ENCODE measurements at places on chromosomes 2 and 18.

- DNase-seq = no peak
Observed at GRCh38 chr2:3126911-3127621, 250.6 kb downstream of the EIPR1 start.

DNA sequence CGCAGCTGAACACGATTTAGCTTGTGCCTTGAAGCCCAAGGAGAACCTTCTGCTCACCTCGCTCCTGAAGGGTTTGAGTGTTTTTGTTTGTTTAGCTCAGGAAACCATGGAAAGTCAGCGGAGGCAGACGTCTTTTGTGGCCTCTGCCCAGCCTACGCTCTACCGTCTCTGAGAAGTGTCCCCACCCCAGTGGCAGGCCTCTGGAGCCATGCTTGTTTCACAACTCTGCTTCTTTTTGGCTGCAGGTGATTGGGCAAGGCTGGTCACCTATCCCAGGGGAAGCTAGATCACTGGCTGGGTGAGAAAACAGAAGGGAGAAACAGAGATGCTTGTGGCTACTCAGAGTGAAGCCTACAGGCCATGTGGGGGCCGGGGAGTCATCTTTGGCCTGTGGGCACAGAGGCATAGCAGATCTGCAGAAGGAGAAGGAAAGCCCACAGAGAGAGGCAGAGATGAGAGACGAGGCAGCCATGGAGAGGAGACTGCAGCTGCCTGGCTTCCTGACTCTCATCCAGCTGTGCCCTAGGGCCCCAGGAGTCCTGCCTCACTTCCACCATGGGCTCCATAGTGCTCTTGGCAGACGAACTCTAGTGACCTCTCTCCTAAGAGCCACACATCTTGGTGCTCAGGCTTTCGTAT is 50.1 kb downstream of the CIB4 start:
- no peak for DNase-seq

- DNase-seq = no peak
Observed at GRCh38 chr18:51523671-51524070, 326.2 kb upstream of the MEX3C start.

DNA sequence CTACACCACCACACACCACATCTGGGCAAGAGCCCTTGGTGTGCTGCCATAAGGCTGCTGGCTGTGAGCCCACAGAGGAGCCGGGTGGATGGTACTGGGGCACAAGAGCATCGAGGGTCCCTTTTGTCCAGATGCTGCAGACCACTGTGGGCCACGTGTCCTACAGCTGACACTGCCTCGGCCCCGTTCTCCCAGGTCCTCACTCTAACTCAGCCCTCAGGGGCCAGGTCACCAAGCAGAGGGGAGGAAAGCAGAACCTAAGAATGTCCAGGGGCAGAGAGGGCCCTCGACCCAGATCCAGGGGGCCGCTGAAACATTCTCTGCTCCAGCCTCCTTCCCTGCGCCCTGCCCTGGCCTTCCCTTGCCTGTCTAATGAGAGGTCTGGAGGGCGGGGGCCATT is 91.7 kb upstream of the ASB18 start:
- no peak for DNase-seq

DNA sequence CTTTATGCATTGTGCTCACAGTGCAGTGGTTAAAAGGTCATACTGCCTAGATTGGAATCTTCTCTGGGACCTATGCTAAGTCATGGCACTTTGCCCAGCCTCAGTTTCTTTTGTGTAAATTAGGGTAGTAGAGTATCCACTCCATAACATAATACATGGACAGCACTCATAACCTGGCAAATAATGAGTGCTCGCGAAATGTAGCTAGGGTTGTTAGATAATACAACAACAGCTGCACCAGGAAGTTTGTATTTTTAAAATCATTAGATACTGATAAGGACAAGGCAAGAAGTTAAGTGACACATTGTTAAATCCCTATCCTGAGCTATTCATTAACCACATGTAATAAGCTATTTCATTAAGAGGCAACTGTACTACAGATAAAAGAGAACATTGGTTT is 13.8 kb upstream of the PLA2R1 start:
- DNase-seq = no peak

DNA sequence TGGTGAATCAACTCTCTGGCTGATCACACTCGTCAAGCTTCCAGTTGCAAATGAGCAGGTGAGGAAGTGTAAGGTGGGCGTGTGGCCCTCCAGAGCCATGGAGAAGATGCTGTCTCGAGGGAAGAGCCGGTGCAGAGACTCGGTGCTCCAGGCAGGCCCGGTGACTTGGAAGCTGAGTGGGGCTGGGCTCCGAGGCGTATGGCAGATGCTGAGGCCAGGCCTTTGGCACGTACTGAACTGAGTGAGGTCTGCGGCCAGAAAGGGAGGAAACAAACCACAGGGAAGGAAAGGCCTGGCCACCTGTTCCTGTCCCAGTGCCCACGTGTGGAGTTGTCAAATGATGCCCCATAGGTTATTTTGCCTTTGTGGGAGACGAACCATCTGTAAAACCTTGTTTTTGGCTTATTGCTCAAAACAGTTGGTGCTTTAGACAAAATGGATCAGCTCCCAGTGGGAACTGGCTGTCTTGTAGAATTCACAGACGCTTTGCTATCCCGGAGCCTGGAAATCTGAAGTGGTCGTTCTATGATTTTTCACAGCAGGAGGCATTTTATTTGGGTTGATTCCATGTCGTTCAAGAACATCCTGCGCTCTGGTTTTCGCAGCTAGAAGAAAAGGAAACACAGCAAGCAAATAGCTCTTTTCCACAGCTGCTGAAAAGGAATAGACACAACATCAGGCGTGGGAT is 117.5 kb upstream of the TMEM18 start:
- no peak for DNase-seq

GRCh38 chr18:23740105-23740830 is 51.0 kb downstream of the LAMA3 start:
- peak; percentile 25 for DNase-seq

DNA sequence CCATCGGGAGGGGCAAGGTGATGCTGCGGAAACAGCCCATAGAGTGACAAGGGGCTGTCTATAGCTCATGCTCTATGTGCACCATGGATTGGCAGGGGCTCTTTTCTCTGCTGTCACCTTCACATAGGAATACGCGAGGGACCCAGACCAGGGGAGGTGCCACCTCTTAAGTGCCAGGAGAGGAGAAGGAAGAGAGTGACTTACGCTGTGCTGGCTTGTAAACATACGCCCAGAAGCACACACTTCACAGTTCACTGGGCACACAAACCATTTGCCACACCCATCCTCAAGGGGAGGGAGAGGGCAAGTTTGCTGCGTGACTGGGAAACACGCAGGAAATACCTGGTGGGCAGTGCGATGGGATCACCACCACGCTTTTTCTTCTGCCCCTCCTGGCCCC is 65.1 kb upstream of the GPR45 start:
- no peak for DNase-seq

GRCh38 chr18:55003695-55004094 is 44.4 kb upstream of the CCDC68 start:
- DNase-seq = no peak

DNA sequence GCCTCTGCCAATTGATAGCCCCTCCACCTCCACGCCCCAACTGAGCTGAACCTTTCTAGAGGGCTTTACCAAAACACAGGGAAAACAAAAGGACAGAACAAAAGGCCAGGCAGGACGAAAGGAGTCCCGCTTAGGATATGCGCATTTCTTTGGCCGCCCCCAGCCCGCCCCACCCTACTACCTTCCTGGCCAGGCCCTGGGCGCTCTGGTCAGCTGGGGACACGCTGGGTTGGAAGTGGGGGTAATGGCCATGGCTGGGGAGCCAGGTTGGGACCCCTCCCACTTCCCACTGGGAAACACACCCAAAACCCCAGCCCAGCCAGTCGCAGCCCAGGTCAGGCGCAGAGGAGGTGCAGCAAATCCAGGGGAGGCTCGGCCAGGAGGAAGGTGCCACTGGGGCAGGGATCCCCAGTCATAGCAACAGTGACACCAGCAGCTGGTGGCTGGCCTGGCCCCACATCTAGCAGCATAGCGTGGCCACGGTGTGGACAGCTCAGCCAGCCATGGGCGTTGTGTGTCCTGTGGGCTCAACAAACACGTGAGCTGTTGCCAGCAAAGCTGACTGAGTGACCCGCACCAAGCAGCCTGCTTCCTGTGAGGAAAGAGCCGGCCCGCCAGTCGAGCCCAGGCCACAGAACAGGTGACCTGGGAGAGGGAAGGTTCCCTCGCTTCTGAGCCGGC is 24.6 kb upstream of the B3GNT7 start:
- no peak for DNase-seq

- peak; percentile 63 for DNase-seq
Observed at GRCh38 chr2:54560146-54560881, 104.2 kb downstream of the SPTBN1 start.

DNA sequence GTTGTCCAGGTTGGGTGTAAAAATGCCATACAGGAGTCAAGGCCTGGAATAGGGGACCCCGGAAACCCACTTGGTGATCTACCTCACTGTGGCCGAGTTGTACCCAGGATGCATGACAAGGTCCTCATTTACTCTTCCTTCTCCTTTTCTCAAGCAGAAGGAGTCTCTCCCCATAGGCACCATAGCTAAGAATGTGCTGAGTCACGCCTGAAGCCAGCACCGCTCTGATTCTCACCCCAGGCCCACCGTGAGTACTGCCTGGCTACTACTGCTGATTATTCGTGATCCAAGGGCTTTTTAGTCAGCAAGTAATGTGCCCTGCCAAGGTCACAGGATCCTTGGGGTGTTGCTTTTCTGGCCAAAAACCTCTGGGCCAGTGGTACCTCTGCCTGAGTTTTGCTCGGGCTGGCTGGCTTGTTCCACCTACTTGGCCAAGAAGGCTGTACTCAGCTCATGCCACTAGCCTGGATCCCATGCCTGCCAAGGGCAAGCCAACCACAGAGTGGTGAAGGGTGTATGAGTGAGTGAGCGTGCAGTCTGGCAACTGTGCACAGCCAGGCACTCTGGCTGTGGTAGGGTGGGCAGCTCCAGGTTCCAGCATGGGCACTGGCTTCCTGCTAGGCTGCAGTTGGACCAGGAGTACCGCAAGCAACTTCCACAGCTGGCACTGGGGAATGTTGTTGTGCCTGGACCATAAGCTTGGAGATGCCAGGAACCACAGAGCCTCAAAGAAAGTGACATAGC is 650.1 kb upstream of the VRK2 start:
- peak; percentile 47 for DNase-seq

- no peak for DNase-seq
Observed at GRCh38 chr2:240137596-240138253, 1.6 kb upstream of the COPS9 start.

GRCh38 chr18:41721103-41721790 is 233.8 kb upstream of the PIK3C3 start:
- no peak for DNase-seq

GRCh38 chr2:241197947-241198346 is 9.5 kb downstream of the ANO7 start:
- DNase-seq = no peak

GRCh38 chr2:85066874-85067351 is 66.3 kb upstream of the TCF7L1 start:
- DNase-seq = peak; percentile 71

- peak; percentile 6 for DNase-seq
Observed at GRCh38 chr18:35868915-35869314, 103.6 kb upstream of the RMP24 start.

DNA sequence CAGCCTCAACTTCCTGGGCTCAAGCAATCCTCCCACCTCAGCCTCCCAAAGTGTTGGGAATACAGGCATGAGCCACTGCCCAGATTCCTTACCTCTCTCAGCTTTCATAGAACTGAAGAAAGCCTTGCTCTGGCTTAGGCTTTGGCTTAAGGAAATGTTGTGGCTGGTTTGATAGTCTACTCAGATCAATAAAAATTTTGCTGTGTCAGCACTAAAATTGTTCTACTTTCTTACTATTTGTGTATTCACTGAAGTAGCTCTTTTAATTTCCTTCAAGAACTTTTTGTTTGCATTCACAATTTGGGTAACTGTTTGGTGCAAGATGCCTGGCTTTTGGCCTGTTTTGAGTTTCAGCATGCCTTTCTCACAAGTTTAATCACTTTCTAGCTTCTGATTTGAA is 634.0 kb upstream of the FSHR start:
- no peak for DNase-seq

GRCh38 chr2:204453730-204454167 is 91.5 kb upstream of the PARD3B start:
- DNase-seq = no peak

DNA sequence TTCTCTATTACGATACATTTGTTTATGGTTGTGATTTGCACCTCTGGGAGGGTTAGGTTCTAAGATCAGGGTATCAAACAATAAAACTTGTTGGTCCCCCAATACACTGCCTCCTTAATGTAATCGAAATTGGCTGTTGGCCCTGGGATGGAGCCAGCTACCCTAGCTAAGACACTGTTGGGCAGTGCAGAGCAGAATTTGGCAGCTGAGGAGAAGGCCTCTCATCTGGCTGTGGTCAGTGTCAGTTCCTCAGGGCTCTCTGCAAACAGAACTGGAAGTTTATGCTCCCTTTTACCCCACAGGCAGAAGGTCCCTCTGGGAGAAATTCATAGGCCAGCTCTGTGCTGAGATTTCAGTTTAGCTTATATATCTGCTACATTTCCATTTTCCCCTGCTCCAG is 8.6 kb upstream of the HAAO start:
- DNase-seq = no peak

GRCh38 chr2:217666338-217666737 is 336.5 kb downstream of the TNS1 start:
- DNase-seq = peak; percentile 39

GRCh38 chr2:39665811-39666490 is at the start of gene TMEM178A:
TSS of gene TMEM178A (plus strand) at chr2:39665917. CDS start at chr2:39665975, 58 bp downstream.
- no peak for DNase-seq

DNA sequence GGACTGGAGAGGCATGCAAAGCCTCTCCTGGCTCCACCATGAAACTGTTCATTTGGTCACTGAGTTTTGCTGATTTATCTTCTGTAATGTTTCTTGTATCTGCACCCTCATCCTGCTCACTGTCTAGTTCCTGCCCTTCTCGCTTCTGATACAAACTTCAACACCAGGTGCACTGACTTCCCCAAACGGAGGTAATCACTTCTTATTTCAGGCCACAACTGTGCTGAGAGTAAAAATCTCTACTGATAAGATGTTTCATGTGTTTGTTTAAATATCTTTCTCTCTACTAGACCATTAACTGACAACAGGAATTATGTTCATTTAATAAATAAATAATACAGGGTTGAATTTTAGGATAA is 10.9 kb upstream of the NT5C1B start:
- no peak for DNase-seq

GRCh38 chr18:23877371-23877770 is 137.2 kb upstream of the TTC39C start:
- DNase-seq = no peak

DNA sequence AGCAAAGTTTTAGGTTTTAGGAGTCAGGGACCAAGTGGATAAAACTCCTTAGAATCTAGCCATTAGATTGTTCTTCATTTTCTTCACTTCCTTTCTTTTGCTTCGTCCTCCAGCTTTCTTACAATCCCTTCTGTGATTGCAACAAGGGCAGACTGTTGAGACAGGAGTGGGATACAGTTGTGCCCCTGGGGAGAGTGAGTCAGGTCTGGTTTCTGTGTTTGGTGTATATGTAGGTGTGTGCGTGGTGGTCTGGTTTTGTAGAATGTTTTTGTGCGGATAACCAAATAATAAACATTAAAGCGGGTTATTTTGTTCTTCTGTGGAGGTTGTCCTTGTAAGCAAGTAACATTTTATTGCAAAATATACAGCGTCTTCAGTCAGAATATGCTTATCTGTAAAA is 7.3 kb downstream of the INSIG2 start:
- no peak for DNase-seq
